ENCODE measurements at places on chromosomes 6 and 20.

DNA sequence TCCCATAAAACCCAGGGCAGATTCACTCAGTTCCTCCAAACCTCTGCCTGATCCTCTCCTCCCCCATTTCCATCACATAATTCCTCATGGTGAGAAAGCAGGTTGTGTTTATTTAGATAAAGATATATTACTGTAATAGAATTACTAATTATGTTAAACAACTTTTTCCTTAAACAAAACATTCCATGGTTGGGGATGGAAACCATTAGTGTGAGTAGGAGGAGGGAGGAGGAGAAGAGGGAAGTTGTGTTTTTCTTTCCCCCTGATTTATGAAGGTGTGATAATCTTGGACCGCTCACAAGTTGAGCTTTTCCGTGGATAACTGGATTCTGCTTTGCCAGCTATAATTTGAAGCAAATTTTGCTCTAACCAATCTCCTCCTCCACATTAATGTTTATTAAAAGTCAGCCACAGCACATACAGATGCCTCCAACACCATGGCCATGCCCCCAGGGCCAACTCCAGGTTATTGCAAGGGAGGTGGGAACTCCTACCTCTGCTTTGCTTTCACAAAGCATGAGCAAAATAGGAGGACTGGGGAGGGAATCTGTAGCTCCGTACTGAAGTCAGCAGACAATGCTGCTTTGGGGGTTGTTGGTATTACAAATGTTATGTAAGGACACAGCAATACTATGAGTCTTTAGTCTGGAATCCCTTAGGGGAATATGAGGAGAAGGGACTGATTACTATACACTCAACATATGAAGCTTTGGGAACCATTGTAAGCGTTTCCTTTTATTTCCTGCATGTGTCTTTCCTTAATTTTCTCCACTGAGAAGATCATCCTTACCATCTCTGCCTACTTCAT, 542.0 kb downstream of the DHX35 start:
- DNase-seq, result no peak

DNA sequence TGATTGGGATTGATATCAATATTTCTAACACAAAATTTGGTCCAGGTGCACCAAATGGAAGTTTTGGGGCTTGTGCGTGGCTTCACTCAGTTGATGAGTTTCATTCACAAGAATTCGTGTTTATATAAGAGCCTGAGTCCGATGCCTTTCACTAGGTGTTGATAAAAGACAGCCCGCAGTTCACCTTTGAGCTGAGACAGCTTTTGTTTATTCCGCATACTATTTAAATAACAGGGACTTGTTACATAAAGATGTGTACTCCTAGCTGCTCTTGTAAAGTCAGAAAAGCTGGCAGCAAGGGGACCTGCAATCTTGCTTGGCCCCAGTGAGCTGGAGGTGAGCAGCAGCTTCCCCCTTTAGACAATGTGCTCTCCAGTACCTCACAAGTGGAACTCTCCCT, 19.0 kb upstream of the NRN1 start:
- DNase-seq, result no peak

GRCh38 chr6:122736163-122736562, 43.4 kb upstream of the FABP7 start:
- no peak for DNase-seq

DNA sequence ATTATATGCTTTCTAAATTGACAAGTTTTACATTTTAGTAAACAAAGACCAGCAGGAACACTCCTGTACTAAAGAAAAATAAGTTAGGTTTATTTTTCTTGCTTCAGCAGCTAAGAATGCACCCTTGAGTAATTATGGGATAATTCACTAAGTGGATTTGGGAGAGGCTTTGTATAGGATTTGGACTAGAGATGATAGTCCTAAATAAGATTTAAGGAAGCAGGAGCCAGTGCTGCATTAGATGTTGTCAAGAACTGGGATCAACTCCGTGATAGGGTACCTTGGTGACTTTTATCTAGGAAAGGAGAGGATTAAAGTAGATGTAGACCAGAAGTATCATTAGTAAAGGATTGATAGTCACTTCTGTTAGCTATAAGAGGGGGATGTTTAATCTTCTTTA, 4.1 kb upstream of the C6orf141 start:
- DNase-seq, result no peak

GRCh38 chr20:38926934-38927616, 858 bp downstream of the FAM83D start:
- DNase-seq, result no peak

DNA sequence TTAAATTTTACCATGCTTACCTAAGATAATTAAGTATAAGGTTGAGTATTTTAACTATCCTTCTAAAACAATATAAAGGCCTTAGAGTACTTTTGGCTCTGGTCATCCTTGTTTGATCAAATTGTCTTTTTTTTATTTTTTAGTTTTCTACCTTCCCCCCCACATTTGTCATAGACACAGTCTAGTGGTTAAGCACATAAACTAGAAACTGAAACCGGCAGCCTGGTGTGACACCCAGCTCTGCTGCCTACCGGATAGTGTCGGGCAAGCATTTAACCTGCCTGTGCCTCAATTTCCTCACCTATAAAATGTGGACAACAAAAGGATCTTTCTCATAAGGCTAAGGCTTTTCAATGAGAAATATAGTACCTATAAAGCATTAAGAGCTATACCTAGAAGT, 21.6 kb upstream of the TULP4 start:
- DNase-seq, result no peak

- no peak for DNase-seq
Measured at GRCh38 chr6:11938285-11938890, 73.7 kb upstream of the HIVEP1 start.

DNA sequence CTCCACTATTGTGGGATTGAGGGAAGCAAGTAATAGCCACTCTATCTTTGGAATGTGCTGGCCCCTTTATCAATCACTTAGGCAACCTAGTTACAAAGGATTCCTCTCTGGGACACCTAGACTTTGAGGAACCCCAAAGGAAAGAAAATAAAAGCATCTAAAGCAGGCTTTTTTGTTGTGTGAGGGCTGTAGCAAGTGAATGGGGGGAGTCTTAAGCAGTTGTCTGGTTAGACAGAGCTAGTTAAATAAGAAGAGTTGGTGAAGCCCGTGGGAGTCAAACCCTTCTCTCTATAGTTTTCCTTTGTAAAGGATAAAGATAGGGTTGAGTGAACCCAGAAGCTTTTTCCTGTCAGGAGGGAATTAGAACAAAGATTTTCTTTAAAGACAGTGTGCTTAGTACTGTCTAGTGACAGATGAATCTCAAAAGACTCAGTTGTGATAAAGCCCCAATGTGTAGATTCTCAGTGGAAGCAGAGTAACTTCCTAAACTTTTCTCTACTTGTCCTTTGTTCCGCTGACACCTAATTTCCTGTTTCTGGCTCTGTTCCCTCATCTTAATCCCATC, 63.3 kb downstream of the HDGFL1 start:
- no peak for DNase-seq

DNA sequence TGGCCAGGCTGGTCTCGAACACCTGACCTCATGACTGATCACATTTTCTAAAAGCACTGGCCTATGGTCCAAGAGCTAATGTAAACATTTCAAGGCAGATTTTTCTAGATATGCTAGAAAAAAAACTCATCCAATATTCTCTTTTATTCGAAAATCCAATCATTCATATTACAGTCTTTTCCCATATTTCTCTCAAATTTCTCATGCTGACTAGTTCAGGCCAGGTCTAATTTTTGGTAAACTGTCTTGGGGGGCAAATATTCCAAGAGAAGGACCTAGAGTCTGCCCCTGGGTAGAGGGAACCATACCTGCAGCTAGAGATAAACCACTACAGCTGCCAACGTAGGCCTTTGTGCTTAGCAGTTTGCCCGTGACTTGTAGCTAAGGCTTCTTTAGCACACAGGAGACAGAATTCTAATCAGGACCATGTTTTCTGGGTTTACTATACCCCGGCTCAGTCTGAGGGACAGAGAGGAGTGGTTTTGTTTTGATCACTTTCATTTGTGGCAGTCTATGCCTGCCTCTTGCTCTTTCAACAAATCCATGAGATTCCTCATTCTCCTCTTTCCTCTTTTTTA, 71.8 kb upstream of the CITED2 start:
- DNase-seq, result no peak

DNA sequence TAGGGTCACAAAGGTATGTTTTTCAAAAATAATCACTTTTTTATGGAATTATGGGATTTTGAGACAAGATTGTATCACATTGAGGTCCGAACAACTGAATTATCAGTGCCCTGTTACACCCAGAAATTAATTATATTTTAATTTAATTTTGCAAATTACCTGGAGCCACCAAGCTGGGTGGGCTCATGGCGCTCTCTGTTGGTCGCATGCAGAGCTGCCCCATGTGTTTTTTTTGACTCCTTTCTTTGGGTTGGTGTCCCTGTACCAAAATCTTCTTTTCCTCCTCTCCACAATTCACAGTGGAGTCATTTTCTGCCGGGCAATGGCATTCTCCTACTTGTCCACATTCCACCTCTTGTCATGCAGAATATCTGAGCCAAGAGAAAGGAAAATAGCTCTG, 38.9 kb upstream of the FRMD1 start:
- DNase-seq, result no peak

DNA sequence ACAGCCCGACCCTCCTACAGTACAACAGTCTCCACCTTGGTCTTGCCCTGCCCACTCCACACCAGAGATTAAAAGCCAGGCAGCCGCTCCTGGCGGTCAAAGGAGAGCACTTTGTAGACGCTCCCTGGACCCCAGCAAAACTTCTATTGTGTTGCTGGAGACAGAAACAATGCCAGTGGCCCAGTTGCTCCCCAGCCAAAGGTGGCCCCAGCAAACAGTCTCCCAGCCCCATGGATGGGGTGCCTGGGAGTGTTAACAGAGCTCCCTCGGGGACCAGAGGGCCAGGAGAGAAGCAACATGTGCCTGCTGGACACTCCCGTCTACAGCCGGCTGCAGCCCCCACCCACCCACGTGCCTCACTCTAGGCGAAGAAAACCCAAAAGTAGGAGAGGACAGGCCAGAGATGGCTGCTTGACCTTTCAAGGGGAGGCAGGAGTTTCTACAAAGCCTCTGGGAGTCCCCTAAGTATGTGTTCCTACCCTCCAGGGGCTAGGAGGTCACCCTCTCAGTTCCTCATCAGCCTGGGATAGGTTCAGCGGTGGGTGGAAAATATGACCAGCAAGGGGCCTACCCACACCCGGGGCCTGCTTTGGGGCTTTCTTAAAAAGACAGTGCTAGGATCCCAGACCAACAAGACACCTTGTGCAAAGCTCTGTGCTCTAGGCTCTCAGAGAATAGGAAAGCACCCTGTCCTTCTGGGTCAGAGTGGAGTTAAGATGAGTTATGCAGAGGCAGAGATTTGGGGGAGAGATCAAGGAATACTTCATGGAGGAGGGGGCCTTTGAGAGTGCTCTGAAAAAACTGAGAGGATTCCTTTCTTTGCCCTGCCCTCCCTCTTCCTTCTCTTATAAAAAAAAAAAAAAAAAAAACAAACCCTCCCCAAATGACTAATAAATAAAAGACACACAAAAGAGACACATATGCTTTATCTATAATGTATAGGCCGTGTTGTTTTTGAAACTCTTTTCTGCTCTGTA, 19.0 kb upstream of the PREX1 start:
- DNase-seq, result no peak

DNA sequence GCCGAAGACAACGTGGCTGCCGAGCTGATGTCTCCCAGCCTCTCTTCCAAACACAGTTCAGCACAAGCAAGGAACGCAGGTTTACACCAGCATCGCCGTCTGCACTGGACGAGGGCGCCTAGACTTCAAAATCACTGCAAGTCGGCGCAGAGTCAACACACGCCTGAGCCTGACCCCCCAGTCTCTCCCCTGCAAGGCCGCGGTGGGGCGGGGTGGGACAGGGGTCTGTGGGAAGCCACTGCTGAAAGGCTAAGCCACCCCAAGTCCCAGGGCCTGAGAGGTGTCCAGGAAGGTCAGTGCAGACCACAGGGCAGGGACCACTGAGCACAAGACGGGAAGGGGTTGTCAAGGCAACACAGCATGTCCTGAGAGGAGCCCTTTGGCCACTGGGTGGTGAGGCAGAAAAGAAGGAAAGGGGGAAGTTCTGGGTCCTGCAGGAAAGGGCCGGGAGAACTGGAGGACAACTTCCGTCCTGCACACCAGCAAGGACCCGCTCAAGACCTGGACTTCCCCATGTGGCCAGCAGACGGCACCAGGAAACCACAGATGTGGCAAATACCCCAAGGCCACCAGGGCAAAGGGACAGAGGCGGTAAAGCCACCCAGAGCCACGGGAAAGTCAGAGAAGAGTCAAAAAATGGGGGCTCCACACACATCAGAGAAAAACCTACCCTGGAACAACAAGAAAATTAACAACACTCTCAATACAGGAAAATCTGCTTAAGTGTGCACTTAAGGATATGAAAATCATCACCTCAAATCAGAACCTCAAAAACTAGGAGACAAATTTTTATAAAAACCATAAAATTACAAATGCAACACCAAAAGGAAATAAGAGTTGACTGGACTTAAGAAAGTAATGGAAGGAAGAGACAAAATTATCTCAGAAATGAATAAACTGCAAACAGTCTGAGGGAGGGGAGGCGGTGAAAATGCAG, 84.8 kb downstream of the TAF4 start:
- no peak for DNase-seq

GRCh38 chr6:87099472-87099871, 4.6 kb upstream of the CGA start:
- DNase-seq, result no peak

GRCh38 chr6:111358454-111358853, 124.6 kb downstream of the REV3L start:
- DNase-seq, result no peak

DNA sequence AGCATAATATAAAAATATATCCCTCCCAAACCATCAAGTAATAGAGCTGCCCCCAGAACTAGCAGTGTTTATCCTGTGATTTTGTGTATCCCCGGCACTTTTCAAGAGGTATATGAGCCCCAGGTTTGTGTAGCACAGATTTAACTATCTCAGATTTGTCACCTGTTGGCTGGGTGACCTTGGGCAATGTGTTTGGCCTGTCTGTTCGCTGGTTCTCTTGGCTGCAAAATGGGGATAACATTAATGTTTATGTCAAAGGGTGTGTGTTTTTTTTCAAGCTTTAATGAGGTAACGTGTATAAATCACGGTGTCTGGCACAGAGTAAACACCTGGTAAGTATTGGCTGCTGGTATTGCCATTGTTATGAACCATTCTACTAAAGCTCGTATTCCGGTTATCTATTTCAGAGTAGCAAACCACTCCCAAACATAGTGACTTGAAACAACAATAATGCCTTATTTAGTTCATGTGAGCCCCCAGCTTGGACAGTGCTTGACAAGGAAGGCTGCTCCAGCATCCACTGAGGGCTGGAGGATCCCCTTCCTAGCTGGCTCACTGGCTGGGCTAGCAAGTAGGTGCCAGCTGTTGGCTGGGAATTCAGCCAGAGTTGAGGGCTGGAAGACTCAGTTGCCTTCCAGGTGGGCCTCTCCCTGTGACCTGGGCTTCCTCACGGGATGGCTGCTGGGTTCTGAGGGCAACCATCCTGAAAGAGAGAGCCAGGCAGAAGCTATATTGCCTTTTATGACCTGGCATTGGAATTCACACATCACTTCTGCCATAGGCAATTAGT, 36.2 kb downstream of the PDRG1 start:
- no peak for DNase-seq
